ENCODE measurements at places on chromosomes 3 and 15. TPM values are rescaled to one million over a fixed set of nuclear protein-coding genes. Genes with fewer than 3 reads are reported as not detected.

The GRAMD2A gene
- total RNA-seq = not detected

The KBTBD13 gene
- total RNA-seq = not detected

The GOLGA8S gene
- 0.06 TPM for total RNA-seq

The RBPMS2 gene
- total RNA-seq = 2.5 TPM

The DPH3 gene
- total RNA-seq = 24.8 TPM

The WWTR1 gene
- 183 TPM for total RNA-seq

The TNFSF10 gene
- total RNA-seq = 74.6 TPM

The UBP1 gene
- total RNA-seq = 54.1 TPM

The NCBP2 gene
- 48.5 TPM for total RNA-seq

The NRG4 gene
- total RNA-seq = not detected

The ARL6 gene
- total RNA-seq = 6.1 TPM

The PPM1M gene
- total RNA-seq = 10.4 TPM

The RCN2 gene
- 76.8 TPM for total RNA-seq

All from glomerular endothelial cell (primary cell).